Right cardiac atrium (tissue), 5 donors: ENCODE measurements at places on chromosomes 13 and 19.

DNA sequence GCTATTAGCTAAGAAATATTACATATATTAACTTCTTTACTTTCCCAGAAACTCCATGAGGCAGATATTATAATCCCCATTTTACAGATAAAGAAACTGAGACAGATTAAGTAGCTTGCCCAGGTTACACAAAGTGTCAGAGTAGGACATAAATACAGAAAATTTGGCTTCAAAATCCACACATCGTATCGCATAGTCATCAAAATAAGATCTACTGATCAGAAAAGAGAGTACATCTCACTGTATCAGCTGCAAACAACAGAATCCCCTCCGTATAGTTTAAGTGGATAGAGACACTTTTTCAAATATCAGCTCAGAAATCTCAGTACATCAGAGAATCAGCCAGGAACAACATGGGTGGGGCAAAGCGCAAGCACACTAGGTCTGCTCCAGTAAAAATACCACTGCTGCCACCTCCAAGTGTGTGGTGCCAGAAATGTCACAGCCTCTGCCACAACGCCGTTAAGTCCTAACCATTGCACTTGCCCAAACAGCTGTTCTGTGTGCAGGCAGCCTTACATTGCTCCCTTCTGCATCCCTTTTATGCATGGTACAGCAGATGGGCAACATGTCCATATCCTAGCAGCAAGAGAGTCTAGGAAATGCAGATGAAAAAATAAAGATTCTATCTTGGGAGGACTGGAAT, 204.8 kb downstream of the KLF12 start:
- DNase-seq = no peak

DNA sequence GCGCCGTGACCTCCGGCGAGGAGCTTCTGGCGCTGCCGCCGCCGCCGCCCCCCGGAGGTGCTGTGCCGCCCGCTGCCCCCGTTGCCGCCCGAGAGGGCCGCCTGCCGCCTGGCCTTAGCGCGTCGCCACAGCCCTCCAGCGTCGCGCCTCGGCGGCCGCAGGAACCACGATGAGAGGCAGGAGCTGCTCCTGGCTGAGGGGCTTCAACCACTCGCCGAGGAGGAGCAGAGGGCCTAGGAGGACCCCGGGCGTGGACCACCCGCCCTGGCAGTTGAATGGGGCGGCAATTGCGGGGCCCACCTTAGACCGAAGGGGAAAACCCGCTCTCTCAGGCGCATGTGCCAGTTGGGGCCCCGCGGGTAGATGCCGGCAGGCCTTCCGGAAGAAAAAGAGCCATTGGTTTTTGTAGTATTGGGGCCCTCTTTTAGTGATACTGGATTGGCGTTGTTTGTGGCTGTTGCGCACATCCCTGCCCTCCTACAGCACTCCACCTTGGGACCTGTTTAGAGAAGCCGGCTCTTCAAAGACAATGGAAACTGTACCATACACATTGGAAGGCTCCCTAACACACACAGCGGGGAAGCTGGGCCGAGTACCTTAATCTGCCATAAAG, 4.8 kb downstream of the PDX1 start:
- no peak for DNase-seq

- DNase-seq = no peak
Measured at GRCh38 chr13:23003446-23003845, 177.3 kb upstream of the SGCG start.

DNA sequence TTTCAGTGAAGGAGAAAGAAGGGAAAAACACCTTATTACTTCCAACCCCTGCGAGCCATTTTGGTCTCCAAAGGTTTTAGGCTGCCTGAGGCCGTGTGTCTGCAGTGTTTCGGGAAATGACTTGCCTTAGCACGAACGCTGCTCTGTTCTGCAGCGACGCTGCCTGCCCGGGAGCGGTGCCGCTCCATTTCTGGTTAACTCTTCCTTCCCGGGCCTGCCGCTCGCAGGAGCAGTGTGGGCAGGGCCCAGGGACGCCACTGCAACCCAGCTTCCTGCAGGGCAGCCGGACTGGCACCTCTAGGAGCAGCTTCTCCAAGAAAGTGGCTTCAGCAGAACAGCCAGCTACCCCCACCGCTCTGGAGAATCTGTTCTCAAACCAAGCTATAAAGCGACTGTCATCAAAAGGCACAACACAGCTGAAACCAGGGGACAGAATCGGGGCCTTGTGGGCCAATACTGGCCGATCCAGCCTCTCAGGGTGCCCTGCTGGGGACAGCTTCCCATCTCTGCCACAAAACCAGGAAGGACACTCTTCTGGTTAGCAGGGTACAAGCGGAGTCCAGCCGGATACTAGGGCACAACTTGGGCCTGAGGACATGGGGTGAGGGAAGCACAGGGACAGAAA, 72.2 kb downstream of the KCTD15 start:
- peak; percentile 82 for DNase-seq

DNA sequence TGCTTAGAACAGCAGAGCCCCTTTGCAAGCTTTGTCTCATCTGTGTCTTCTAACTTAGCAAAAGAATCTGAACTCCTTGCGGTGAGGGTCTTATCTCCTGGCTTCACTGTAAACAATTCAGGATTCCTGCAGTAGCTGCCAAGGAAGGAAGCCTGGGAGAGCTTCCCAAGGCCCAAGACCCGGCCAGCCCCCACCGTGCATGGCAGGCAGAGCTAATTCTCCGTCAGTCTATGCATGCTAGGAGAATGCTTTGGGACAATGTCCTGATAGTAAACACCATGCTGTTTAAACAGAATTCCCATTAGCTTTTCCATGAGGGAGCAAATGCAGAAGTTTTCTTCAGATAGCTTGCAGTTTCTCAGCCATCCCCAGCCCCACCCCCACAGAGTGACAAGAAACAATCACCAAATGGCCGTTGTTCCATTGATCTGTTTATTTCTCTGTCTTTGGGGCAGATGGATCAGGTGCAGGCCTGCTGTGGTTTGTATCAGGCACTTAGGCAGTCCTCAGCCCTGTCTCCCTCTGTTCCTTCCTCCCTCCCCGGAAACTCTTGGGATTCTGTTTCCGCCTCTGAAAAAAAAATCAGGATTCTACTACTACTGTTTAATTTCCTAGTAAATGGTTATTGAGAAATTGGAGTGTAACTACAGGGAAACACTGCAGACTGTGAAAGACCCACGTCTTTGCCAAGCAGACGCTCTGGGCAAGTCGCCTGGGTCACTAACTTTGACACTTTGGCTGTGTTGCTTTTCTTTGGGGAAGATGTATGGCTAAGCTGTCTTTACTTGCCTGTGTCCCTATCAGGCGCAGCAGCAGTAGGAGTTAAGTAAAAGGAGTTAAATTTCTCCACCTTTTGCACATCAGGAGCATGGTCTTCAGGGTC, 40.7 kb upstream of the SPATA13 start:
- DNase-seq = no peak

DNA sequence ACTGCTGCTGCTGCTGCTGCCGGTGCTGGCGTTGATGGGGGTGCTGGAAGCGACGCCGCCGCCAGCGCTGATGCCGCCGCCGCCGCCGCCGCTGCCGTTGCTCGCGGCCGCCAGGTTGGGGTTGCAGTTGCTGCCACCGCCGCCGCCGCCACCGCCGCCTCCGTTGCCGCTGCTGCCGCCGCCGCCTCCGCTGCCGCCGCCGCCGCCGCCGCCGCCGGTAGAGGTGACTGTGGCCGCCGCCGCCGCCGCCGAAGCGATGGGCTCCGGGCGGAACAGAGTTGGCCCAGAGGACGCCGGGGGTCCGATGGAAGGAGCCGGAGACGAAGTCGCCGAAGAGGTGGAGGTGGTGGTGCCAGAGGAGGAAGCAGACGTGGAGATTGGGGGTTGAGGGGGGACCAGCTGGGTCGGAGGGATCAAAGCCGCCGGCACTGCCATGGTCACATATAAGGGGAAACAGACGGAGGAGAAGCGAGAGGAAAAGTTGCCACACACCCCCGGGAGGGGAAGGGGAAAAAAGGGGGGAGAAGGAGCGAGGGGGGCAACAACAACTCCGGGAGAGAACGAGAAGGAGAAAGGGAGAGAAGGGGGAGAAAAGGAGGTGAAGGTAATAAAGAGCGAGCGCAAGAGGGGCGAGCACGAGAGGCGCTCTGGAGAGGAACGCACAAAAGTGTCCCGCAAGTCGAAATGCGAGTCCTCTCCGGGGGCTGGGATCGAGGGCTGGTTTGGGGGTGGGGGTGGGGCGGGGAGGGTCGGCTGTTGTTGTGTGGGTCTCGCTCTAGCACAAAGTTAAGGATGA, 471 bp downstream of the DACH1 start:
- peak; percentile 70 for DNase-seq

- no peak for DNase-seq
Measured at GRCh38 chr13:24625870-24626849, 54.0 kb upstream of the ATP12A start.

DNA sequence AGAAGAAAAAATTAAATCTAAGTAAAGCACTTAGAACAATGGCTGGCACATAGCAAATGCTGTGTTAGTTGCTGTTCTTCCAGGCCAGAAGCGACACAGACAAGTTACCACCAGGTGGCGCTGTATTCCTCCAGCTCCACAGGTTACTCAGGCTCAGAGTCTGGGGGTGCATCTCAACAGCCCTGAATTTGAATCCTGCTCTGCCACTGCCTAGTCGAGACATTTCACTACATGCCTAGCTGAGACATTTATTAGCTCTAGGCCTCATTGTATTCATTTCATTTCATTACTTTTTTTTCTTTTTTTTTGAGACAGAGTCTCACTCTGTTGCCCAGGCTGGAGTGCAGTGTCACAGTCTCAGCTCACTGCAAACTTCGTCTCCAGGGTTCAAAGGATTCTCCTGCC, 16.4 kb upstream of the CYP2B6 start:
- peak; percentile 59 for DNase-seq

DNA sequence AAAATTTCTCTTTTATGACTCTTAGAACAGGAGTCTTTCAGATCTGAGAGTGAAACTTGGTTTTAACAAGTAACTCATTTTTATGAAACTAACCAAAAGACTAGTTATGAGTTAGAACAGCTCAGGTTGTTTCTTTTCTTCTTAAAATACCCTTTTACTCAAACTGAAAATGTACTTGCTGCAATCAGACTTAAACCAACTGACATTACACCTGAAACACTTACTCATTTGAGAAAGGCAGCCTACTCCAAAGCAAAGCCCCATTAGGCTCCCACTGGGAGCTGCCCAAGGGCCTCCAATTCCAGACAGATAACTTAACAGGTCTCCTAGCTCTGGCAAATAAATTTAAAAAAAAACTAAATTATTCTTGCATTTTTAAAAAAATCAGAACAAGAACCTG, 3.6 kb downstream of the FOXO1 start:
- DNase-seq = no peak

DNA sequence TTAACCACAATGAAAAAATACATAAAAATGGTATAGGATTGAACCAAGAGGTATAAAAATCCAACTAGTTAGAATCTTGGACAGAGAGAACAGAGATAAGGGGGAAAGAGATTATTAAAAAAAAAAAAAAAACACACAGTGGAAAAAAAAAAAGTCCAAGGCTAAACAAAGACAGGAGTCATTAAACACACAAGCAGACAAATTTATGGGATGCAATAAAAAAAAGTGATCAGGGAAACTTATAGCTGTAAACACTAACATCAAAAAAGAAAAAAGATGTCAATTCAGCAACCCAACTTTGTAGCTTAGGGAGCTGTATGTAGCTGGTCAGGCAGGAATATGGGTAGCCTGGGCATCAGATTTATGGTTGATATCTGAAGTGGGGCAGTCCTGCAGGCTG, 129.0 kb downstream of the DNAJC3 start:
- no peak for DNase-seq

DNA sequence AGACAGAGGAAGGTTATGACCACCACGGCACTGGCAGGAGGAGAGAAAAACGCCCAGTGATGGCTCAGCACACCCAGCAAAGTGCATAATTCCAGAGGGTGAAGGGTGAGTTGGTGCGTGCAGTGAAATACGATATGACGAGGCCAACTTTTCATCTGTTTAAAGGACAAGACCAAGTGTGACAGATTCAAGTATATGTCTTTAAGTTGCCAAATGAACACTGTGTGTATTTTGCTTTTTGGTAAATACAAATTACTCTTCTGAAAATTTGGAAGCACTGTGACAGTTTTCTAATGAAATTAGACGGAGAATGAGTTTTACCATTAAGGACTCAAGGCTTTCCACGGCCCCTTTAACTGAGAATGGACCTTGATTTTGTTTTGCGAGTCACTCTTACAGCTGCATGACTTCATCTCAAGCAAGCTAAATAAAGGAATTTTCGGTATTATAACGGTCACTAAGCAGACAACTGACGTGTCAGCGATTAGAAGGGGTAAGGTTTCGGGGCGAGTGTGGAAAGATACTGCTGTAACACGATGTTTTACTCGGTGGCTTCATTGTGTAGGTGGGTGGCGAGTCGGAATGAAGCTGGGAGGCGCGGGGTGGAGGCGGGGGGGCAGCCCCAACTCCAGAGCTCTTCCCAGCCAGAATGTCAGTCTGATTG, 22.8 kb downstream of the COL4A2 start:
- DNase-seq = no peak

DNA sequence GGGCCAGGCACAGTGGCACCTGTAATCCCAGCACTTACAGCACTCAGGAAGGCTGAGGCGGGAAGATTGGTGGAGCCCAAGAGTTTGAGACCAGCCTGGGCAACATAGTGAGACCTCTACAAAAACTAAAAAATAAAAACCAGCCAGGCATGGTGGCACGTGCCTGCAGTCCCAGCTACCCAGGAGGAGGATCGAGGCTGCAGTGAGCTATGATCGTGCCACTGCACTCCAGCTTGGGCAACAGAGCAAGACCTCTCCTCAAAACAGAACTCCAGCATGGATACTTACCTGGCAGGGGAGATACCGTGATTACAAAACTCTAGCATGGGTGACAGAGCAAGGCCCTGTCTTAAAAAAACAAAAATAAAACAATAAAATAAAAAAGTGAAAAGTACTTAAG, 95.3 kb downstream of the GJA3 start:
- DNase-seq = no peak

DNA sequence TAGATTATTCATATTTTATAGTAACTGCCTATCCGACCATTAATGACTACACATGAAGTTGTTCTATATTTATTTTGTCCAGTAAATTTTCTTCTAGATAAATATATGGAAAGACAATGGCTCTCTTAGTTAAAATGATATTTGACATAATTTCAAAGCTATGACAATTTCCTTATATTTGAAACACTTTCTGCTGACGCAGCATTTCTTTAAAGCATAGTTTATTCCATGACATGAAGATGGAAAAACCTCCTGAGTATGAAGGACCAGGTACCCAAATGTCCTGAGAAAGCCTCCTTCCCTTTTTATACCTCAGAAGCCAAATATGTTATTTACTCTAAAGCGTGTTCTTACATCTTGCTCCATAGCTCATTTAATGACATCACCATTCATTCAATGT, 831.6 kb downstream of the EFNB2 start:
- no peak for DNase-seq
